ENCODE measurements at places on chromosomes 6 and 20.
A peak's percentile ranks its signal among the peaks of the same experiment; 100 is the strongest.

GRCh38 chr6:42066156-42066675, 15.9 kb downstream of the TAF8 start:
- no peak for DNase-seq

- no peak for DNase-seq
Observed at GRCh38 chr6:44722736-44723135, 335.2 kb downstream of the CDC5L start.

GRCh38 chr6:37618916-37619590, 78.6 kb downstream of the MDGA1 start:
- no peak for DNase-seq

DNA sequence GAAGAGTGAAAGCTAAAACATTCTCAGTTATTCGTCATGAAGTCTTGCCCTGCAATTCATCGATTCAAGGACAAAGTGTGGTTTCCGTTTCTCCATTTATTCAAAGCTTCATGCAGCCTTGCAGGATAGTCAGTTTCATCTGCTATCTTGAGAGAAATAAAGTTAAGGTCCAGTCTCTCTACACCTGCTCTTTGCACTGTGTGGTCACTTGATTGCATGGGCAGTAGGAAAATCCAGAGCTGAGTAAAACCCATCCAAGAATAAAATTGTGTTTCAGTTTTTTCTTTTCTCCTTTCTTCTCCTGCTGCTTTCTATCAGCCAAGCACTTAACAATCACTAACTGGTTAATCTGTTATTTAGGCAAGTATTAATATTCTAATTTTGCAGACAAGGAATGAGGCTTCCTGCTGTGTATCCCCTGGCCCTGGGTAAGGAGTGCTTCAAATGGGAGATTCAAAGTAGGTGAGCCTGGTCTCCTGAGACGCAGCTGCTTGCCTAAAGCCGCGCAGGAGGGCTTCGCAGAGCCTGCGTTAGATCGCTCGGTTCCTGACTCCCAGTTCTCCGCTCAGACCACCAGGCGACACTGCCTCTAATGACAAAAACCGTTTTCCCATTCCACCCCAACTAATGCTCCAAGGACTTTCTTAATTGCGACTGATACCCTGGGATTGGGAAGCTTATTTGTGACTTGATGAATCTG, 808.3 kb downstream of the TFAP2A start:
- DNase-seq, result no peak

- no peak for DNase-seq
Observed at GRCh38 chr6:166686317-166686716, 59.3 kb upstream of the RPS6KA2 start.

GRCh38 chr6:89936177-89936576, 41.9 kb downstream of the GJA10 start:
- no peak for DNase-seq

- DNase-seq, result no peak
Observed at GRCh38 chr6:81624453-81624852, 128.0 kb downstream of the TENT5A start.

- DNase-seq, result no peak
Observed at GRCh38 chr20:62238569-62239277, 402 bp downstream of the OSBPL2 start.

- DNase-seq, result no peak
Observed at GRCh38 chr20:37816726-37817125, 86.2 kb upstream of the VSTM2L start.

DNA sequence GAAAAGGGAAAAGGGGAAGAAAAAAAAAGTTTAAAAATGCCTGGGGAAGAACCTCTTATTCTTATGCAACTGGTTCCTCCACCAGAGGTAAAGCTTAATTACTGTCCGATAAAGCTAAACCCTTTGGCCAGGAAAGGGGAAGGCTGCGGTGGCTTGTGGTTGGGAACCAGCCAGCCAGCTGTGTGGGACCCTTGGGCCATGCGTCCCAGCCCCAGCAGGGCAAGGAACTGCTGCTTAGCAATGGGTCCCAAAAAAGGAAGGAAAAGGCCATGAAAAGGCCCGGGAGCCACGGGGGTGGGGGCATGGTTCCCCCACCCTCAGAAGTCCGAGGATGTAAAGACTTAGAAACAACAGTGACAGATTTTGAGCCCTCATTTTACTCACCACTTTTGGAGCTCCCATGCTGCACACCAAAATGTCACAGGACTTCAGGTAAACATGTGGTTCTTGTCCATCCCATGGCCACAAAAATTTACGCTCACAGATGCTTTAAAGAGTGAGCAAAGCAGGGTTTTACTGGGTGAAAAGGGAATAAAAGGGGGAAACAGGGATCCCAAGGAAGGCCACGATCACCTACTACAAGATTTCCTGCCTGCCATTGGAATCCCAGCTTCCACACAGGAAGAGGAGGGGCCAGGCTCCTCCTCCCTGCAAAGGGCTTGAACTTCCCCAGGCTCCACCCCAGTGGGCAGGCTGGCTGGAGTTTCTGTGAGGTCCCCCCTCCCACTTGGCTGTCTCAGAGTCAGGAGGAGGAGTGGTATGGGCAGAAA, 1234.7 kb upstream of the GJE1 start:
- no peak for DNase-seq

DNA sequence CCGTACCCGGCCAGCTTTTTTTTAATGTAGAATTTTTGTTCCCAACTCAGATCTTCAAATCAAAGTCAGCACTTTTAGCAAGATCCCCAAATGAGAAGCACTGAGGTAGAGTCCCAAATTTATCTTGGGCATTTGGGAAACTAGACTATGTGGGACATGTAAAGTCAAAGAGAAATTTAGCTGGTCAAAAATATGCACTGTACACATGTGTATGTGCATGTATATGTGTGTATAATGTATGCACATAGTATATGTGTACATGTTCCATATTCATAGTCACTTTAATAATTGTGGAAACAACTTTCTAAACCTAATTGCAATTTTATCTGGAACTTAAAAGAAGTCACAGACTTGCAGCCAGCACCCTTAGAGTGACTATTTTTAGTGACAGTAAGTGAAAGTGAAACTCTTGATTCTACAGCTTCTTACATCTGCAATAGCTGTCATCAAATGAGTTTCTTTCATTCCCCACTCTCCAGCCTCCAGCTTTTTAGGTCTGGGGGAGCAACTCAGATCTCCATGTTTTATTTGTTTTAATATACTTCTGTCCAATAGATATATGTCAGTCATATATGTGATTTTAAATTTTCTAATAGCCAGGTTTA, 53.6 kb downstream of the CDC40 start:
- DNase-seq, result no peak

DNA sequence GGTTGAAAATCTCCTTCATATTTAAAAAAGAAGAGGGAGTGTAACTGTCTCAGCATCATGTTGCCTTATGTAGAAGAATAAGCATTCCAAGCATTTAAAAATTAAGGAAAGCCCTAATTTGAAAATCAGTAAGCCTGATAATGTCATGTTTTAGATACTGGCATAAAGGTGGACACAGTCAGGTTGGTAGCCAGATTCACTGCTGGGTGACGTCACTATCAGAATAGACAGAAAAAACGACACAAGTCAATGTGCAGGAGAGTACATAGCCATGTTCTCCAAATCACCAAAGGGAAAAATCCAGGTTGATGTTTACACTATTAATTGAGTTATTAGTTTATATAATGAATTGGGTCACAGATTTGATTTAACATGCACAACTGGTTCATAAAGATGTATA, 50.8 kb upstream of the POU3F2 start:
- no peak for DNase-seq

- no peak for DNase-seq
Observed at GRCh38 chr20:59074456-59074855, 31.9 kb upstream of the PRELID3B start.

- no peak for DNase-seq
Observed at GRCh38 chr6:112251171-112251875, 3.0 kb downstream of the LAMA4 start.

GRCh38 chr6:66291905-66292304, 584.9 kb upstream of the EYS start:
- DNase-seq, result no peak

- DNase-seq, result peak; percentile 4
Observed at GRCh38 chr20:47274401-47275108, 81.9 kb downstream of the ZMYND8 start.

DNA sequence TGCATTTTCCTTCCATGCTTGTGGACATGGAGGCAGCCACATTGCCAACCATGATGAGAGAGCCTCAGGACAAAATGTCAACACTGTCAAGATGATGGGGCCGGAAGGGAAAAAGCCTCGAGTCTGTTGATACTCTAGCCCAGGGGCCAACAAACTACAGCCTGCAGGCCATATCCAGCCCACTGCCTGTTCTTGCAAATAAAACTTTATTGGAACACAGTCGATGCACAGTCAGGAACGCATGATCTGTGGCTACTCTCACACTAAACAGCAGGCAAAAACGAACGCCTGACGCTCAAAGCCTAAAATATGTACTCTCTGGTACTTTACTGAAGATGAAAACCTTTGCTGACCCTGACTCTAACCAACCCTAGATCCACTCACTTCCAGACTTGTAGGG, 72.3 kb downstream of the BMP7 start:
- no peak for DNase-seq

DNA sequence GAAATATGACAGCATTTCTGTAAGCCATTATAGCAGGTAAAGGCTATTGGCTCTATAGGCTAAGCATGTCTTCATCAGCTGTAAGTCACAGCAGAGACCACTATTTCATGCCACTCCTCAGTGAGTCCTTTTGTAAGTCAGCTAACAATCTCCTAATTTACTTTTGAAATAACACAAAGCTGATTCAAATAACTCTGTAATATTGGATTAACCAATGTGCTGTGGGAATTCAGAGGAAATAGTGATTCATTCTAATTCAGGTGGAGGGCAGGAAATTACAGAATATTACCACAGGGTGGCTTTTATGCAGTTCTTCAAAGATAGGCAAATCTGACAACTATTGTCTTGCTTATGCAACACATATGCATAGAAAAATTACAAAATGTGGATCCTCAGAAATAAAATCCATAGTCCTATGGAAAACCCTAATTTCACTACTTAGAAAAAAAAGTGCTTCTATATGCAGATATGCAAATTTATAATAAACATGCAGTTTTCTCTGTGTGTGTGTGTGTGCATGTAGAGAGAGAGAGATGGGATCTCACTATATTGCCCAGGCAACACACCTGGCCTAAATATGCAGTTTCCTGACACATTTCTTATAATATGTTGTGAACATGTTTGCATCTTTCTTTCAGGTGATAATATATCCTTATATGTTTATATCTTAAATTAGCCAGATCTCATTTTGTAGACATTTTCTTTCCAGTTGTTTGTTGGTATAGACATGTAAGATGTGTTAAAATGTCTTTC, 4.8 kb upstream of the SMIM28 start:
- DNase-seq, result no peak

DNA sequence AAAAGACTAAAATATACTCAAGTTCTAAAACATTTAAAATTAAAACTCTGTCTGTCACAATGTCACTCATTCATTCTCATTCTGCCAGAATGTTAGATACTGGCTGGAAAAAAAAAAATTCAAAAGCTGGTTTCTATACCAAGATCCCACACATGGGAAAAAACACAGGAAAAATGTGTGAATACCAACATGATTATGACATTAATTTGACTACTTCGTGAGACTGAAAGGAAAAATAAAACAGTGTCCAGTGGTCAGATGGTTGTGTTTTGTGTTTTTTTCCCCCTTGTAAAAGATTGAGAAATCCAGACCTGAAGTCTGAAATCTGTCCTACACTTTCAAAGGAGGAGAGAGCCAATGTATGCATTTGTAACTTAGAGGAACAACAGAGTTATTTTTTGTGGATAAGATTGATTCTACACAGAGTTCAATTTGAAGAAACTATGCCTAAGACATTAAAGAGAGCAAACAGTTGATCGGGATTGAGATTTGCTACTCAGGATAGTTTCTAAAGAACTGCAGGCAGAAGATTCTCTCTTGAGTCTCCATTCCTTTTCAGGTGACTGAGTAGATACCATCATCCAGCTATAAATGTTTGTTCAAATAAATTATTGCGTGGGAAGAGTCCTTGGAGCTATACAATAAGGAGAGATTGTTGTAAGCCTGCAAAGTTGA, 39.2 kb upstream of the TXLNB start:
- DNase-seq, result no peak

- DNase-seq, result no peak
Observed at GRCh38 chr6:19715167-19715551, 122.0 kb upstream of the ID4 start.

- DNase-seq, result no peak
Observed at GRCh38 chr6:5827056-5827904, 179.4 kb downstream of the NRN1 start.

DNA sequence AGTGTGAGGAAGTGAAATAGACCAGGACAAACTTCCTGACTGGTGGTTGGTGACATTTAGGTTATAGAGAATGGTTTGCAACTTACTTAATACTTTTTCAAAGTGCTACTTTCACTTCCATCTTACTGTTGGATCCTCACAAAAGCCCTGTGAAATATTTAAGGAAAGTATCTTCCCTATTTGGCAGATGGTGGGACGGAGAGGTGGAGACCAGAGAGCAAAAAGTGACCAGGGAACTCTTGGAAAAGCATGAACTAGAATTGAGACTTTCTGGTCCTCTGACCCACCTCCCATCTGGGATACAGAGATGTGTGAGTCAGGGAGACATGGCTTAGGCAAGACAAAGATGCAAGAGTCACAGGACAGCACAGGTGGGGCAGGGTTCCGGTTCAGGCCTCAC, 3.0 kb downstream of the TRIM10 start:
- no peak for DNase-seq

DNA sequence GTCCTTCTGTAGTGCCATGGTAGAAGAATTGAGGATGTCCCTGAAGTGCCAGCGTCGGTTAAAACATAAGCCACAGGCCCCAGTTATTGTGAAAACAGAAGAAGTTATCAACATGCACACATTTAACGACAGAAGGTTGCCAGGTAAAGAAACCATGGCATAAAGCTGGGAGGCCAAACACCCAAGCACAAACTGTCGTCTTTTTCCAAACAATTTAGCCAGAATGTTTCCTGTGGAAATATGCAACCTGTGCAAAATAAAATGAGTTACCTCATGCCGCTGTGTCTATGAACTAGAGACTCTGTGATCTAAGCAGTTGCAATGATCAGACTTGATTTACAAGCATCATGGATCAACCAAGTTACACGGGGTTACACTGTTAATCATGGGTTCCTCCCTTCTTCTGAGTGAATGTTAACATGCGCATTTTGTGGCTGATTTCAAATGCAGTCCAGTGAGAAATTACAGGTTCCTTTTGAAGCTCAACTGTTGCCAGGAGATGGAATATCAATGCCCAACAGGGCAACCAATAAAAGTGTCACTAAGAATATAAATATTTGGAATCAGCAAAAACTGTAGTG, 674.9 kb downstream of the GRIK2 start:
- no peak for DNase-seq

DNA sequence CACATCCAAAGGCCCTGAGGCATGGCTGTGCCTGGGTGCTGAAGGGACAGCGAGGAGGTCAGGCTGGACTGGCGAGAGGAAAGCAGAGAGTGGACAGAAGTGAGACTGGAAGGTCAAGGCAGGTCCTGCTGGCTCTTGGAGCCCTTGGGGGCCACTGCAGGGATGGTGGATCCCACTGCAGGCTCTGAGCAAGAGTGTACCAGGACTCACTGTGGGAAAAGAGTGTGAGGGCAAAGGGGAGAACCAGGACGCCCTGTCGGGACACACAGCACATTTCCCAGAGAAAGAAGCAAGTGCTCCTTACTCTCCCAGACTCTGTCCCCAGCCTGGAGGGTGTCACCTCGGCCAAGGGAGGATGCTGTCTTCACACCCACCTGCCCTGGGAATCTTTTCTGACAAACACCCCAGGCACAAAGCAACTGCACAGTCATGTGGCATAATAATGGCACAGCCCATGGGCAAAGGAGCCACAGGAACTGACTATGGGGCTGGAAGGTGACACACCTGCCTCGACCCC, 172.3 kb upstream of the CST7 start:
- no peak for DNase-seq

Measured in stimulated activated CD4-positive, alpha-beta T cell treated with anti-CD3 and anti-CD28 coated beads, TNF-alpha, amount 100 ng/mL, for 48 hours (primary cell).